ENCODE measurements at places on chromosomes 1 and 21.

DNA sequence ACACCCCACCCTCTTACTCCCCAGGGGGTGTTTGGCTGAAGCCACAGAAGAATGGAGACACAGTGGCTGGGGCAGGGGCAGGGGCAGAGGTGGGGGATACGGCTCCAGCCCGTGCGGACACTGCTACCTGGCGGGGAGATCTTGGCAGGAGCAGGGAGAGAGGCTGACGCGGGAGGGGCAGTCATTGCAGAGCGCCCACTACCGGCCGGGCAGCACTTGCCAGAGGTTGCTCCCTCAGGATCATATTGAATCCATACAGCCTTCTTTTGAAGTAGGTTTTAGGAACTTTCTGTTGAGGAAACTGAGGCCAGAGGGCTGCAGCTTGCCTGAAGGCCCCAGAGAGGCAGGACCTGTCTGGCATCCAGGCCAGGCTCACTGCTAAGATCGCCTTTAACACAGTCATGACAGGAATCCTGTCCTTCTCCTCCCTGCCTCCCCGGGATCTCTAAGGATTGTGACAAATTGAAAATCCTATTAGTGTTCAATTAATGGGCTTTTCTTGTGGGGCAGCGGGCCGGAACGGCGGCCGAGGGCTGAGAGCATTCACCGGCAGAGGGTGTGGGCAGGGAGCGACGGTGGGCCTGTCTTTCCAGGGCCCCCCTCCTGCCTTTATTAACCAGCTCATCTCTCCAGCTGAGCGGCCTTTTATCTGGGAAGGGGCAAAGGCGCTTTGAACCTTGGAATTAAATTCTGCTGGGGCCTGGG lies 65.5 kb upstream of the WNT4 start:
- DNase-seq, result no peak

GRCh38 chr1:26553942-26554682 lies 24.6 kb downstream of the RPS6KA1 start:
- no peak for DNase-seq

GRCh38 chr1:19941206-19941568 lies 17.8 kb upstream of the PLA2G2E start:
- DNase-seq, result no peak

- peak; percentile 3 for DNase-seq
Measured at GRCh38 chr1:38589036-38589435, 270.5 kb downstream of the RRAGC start.

- DNase-seq, result peak; percentile 44
Measured at GRCh38 chr1:222377428-222378088, 170.3 kb downstream of the HHIPL2 start.

GRCh38 chr1:151940541-151940940 lies 31.2 kb upstream of the THEM4 start:
- no peak for DNase-seq

DNA sequence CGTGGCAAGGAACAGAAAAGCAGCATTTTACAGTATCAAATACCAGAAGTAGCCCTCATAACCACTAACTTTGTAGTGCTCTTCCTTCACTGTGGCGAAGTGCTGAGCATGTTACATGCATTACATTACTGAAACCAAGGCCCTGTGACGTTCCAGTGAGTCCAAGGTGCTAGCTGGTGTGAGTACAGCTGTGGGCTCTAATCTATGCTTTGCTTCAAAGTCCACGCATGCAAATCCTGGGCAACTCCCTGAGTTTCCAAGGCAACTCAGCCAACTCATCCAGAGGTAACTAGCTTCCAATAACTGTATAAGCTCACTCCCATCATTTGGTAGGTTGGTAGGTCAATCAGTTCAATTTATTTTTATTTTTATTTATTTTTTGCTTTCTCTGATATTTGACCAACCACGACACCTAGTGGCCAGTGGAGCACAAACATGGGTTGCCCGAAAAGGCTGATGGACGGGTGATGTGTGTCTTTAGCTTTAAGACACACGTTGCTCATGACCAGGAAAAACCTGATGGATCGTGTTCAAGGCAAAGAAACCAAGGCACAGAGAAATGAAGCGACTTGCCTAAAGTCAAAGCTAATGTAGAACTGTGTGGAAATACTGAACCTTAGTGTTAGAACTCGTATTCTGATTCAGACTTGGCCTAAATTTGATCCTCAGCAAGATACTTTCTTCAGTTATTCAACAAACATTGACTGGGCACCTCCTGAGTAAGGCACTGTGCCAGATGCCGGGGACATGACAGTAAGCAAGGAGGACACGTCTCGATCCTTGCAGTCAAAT lies 73.0 kb downstream of the GNG12 start:
- peak; percentile 72 for DNase-seq

GRCh38 chr21:41582298-41582840 lies 74.4 kb upstream of the TMPRSS2 start:
- DNase-seq, result no peak

- no peak for DNase-seq
Measured at GRCh38 chr1:197915260-197915861, 1.8 kb upstream of the LHX9 start.

DNA sequence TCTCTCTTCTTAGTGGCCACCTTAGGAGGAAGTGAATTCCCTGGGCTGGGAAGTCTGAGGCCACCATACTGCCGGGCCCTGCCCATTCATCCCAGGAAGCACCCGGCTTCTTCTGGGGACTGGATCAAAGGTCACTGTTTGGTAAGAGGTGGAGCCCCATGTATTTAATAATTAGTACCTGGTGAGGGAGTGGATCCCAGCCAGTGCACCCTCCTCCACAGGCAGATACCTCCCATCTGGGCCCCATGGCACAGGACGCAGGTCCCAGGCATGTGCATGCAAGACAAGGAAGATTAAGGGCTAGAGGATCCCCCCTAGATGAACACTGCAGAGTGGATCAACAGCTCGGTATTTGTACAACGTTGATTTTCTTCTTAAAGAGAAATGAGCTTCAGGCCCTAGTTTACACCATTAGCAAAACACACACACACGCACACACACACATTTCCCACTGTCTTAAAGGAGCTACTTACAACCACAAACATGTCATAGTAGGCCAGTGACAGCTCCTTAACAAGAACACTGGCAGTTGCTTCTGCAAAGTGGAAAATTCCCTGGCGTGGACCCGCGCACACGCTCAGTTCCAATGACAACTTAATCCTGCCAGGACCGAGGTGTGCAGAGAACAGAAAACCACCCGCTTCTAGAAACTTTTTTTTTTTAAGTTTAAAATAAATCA lies 90.7 kb downstream of the MRPL37 start:
- DNase-seq, result peak; percentile 57

DNA sequence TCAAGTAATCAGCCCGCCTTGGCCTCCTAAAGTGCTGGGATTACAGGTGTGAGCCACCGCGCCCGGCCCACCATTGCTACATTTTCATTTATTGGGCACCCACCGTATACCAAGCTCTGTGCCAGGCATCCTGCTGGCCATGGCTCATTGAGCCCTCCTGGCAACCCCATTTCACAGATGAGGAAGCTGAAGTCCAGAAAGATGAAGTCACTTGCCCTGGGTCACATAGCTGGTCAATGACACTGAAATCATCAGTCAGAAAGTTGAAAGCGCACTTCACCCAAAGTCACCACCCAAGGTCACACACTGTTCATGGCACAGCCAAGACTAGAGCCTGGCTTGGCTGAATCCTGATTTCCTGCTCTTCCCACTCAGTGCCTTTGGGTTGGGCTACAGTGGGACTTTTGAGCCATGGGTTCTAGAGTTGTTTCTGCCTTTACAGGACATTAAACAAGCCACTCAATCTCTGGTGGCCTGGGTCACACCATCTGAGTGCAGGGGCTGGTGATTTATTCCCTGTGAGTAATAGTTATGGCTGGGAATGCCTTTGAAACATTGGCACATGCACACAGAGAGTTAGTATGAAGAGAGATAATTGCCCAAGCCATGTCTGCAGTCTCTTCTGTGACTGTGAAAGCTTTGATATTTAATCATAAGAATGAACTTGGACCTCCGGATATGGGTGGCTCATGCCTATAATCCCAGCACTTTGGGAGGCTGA lies 16.0 kb upstream of the ARHGEF10L start:
- no peak for DNase-seq

DNA sequence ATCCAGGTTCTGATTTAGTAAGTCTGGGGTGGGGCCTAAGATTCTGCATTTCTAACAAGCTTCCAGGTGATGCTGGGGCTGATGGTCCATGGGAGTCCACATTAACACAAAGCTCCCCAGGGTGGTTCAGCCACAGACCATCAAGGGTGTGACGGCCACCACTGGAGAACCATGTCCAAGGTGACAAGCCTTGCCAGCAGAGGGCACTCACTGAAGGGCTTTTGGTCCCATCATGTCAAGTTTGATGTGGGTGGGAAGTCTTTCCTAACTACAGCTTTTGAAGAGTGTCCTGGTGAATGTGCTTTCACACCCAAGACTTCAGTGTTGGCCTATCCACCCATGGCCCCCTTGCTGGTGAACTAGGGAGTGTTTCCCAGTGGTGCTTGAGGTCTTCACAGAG lies 67.1 kb downstream of the UBE2T start:
- peak; percentile 13 for DNase-seq

GRCh38 chr21:45502006-45502345 lies 40.3 kb downstream of the SLC19A1 start:
- no peak for DNase-seq

GRCh38 chr1:214120191-214120590 lies 132.4 kb downstream of the PROX1 start:
- DNase-seq, result no peak

DNA sequence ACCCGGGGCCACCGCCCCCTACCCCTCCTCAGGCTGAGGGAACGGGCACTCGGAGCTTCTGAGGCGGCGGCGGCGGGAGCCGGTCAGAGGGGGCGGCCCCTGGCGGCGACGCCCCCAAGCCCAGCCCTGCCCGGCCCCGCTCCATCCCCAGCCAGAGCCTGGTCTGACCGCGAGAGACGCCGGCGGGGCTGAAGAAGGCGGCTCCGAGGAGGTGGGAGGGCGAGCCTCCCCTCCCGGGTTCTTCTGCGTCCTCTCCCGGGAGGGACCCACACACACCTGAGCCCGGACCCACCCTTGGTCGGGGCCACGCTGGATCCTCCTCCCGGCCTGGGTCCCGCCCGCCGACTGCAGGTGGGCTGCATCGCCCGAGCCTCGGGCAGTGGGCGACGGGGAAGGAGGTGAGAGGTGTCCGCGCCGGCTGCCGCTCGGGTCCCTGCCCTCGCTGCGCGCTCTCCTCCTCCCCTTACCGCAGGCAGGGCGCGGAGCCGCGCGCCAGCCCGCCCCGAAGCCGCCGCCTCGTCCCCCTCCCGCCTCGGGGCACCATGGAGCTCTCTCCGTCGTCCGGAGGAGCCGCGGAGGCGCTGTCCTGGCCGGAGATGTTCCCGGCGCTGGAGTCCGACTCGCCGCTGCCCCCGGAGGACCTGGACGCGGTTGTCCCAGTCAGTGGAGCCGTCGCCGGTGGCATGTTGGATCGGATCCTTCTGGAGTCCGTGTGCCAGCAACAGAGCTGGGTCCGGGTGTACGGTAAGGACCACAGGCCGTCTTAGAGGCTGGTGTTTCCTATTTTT lies at the start of gene RASAL2:
Gene RASAL2 (plus strand): TSS at position 154 of the 788 bp plus-strand sequence. CDS start 389 bp downstream, at position 543.
- DNase-seq, result peak; percentile 52

DNA sequence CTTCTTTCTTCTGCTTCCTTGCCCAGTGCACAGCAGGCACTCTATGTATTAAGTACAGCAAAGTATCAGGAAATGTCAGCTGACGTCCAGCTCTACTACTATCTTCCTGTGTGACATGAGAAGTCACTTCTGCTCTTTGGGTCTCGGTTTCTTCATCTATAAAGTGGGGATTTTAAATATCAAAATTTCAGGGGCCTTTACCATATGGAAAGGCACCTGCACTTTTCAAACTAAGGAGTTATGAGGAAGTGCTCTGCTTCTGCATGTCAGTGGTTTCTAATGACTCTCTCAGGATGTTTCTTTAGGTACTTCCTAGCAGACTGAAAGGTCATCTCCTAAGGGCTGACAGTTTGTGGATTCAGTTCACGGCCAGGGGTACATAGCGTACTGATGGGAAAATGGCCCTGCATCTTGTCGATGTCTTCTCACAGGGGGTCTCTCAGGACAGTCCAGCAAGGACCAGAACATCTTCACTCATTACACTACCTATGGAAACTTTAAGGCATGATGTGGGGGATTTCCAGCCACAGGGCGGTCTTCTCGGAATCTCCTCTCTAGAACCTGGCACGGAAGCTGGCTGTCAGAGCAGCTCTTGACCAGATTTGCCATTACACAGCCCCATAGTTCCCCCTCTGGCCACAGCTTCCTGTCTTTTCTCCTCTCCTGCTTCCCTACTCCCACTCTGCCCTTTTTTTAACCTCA lies 42.0 kb upstream of the MTF1 start:
- DNase-seq, result no peak

DNA sequence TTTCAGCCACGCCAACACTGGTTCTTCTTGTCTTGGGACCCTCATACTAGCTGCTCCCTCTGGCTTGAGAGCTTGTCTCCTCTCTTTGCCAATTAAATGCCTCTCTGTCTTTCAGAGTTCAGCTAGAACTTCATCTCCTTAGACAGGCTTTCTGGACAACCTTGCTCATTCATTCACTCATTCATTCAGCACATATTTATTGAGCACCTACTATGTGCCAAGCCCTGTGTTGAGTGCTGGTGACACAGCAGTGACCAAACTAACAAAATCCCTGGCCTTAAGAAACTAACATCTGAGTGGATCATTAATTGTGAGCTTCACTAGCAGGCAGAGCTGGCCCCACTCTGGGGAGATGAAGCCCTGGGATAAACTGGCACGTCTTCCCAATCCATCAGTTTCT lies 24.9 kb upstream of the CASZ1 start:
- DNase-seq, result no peak

DNA sequence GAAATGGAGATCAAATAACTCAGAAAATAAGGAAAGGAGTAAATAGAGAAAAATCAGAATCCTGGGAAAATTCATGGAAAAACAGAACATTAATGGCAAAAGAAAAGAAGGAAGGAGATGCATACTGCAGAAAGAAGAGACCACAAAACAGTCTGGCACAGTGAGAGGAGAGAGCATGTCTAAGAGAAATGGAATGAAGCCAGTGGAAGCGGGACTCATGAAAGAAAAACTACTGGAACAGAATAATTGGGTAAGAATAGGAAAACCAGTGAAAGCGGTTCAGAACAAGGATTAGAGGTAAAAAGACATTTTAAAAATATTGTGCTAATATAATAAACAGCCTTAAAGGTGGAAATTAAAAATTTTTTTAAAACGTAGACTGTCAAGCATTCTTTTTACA lies 93.6 kb upstream of the GREM2 start:
- DNase-seq, result peak; percentile 84

GRCh38 chr1:214648801-214649200 lies 45.8 kb downstream of the CENPF start:
- no peak for DNase-seq
